ENCODE measurements at places on chromosomes 16 and 17.

GRCh38 chr16:2686912-2687507, 4.7 kb downstream of the KCTD5 start:
- no peak for DNase-seq

DNA sequence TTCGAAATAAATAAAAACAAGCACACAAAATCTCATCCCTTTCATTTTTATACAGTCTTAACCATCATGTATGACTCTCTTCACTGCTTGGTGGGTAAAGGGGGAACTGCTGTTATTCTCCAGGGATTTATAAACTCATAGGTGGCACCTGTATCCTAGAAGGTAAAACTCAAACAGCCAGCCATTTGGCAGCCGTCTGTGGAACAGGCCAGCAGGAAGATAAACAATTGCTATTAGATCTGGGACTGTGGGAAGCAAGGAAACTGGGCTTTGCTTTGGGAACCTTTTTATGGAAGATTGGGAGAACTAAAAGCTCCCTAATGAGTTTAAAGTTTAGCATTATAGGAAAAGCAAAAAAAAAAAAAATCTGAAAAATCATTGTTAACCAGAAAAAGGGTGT, 126.0 kb downstream of the TANGO6 start:
- no peak for DNase-seq

GRCh38 chr16:79815049-79815448, 214.5 kb upstream of the MAF start:
- DNase-seq: no peak

DNA sequence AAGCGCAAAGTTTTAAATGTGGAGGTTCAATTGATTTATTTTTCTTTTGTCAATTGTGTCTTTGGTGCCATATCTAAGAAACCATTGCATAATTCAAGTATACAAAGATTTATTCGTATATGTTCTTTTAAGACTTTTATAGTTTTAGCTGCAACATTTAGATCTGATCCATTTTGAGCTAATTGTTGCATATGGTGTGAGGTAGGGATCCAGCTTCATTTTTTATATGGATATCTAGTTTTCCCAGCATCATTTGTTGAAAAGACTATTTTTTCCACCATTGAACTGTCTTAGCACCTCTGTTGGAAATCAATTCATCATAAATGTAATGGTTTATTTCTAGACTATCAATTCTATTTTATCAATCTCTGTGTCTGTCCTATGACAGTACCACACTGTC, 2.1 kb upstream of the CCR7 start:
- DNase-seq: no peak

DNA sequence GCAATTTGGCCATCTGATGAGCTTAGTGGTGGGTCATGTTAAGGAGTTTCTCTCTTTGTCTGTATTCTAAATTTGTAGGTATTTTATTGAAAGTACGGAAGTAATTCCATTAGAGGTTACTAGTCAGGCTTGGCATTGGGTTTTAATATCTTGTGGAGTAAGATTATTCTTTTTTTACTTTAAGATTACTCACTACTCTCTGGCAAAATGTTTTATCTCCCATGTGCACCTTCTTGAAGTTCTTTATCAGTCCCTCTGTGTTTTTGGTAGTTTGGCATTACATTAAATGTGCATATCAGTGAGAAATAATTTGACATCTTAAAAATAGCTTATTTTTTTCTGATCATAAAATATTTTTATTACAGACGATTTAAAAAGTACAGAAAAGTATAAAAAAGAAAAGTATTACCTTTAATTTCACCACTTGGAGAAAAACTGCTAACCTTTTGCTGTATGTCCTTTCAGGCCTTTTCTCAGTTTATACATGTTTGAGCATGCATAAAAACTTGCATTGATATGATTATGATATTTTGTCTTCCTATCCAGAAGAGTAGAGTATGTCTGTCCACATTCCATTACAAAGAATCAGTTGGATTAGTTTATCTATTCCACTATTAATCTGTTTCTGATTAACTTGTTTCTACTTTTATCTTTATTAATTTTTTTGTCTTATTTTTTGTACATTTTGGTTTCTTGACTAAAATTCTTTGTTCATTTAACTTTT, 198.3 kb downstream of the SPECC1 start:
- no peak for DNase-seq

DNA sequence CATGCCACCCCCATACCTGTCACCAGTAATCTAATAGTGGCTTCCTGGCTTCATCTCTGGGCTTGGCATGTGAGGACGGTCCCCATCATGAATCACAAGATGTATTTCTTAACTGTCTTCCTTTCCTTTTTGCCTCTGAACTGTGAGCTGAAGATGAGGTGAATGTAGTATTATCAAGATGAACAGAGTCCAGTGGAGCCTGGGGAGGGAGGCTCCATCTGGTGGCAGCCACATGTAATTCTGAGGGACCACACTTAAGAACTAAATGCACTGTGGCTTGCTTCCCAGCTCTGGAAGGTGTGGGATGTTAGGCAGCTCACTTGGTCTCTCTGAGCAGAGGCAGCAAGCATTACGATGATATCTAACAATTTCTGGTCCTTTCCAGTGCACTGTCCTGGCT, 354.9 kb upstream of the ASIC2 start:
- no peak for DNase-seq

DNA sequence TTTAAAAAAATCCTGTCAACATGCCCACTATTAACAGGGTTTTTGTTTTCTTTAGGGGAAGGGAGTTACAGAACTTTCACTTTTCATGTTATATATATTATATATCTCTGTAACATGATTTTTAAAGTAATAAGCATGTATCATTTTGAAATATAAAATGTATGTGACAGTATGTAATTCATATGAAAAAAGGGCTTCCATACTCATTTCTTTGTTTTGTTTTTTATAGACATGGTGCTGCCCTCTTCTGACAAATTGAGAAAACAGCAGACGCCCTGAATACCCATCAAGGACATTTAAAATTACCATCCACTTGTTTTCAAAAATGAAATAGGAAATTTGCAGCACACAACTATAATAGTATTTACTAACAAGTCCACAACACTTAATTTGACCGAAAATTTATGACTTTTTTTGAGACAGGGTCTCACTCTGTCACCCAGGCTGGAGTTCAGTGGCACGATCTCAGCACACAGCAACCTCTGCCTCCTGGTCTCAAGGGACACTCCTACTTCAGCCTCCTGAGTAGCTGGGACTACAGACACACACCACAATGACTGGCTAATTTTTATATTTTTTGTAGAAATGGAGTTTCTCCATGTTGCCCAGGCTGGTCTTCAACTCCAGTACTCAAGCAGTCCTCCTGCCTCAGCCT, 30.4 kb downstream of the CFDP1 start:
- no peak for DNase-seq

DNA sequence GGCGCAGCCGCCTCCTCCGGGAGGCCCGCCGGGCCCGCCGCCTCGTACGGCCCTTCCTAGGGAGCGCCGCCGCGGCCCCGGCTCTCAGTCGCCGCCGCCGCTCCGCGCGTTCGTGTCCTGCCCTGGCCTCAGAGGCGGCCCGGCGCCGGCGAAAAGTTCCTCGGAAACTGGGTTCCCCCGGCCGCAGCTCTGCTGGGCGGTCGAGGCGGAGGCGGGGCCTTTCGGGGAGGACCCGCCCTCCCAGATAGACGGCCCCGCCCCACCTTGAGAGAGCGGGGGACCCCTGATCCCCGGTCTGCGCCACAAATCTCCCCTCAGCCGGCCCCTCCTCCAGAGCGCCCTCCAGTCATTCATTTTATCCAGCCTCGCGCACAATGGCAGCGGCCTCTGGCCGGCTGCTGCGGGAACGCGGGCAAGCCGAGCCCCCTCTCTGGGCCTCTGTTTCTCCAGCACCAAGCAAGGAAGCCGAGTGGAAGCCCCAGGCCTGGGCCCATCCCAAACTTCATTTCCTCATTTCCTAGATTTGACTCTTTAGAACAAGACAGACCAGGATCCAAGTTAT, at the start of gene SREBF1:
Gene SREBF1 (minus strand): TSS at position 169 of the 562 bp plus-strand sequence. CDS start 169 bp downstream, outside the sequence.
- peak; percentile 62 for DNase-seq

DNA sequence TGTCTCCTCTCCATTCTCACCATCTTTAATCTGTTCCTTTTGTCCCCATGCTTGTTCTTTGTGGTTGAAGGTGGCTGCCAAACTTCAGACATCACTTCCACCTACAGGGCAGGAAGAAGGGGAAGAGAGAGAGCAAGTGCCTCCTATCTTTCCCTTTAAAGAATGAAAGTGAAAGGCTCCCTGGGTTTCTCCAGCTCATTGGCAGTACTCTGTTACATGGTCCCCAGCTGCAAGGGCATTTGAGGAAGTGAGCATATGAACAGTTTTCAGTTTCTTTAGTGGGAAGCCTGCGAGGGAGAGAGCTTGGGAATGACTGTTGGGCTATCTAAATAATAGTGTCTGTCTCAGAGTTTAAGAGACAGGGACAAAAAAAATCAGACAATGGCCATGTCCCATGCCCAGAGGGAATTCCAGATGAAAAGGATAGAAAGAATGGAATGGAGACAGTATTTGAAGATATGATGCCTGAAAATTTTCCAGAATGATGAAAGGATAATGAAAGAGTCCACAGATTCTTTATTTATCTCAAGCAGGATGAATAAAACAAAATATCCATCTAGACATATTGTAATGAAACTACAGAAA, 159.9 kb downstream of the LGALS9B start:
- DNase-seq: no peak

DNA sequence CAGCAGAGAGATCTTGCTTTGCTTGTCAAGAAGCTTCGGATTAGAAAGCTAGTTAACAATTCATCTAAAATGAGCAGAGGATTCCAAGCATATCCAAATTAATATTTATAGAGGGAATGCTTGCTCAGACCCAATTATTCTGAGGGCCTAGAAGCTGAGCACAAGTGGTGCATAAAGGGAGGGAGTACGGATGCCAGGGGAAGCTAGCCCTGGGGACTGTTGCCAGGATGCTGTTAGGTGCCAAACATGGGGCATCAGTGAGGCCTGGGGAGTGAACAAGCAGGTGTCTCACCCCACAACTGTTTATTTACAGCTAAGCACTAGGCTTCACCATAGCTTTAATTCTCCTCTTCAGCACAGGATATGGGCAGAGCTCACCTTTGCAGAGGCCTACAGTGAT, 684.1 kb upstream of the C16orf82 start:
- peak; percentile 11 for DNase-seq

DNA sequence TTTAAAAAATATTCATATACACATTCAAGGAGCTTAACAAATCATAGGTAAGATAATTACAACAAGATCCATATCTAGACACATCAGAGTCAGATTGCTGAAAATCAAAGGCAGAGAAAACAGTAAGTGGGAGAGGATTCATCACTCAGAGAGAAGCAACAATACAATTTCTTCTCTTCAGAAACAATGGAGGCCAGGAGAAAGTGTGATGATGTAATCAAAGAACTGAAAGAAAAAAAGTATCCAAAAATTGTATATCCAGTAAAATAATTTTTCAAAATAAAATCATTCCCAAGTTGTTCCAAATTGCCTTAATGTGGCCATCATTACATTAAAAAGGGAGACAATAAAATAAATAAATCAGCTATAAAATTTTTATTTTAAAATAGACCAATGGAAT, 17.7 kb upstream of the ABCA6 start:
- no peak for DNase-seq

GRCh38 chr16:87723226-87723623, 42.6 kb downstream of the KLHDC4 start:
- DNase-seq: peak; percentile 89

DNA sequence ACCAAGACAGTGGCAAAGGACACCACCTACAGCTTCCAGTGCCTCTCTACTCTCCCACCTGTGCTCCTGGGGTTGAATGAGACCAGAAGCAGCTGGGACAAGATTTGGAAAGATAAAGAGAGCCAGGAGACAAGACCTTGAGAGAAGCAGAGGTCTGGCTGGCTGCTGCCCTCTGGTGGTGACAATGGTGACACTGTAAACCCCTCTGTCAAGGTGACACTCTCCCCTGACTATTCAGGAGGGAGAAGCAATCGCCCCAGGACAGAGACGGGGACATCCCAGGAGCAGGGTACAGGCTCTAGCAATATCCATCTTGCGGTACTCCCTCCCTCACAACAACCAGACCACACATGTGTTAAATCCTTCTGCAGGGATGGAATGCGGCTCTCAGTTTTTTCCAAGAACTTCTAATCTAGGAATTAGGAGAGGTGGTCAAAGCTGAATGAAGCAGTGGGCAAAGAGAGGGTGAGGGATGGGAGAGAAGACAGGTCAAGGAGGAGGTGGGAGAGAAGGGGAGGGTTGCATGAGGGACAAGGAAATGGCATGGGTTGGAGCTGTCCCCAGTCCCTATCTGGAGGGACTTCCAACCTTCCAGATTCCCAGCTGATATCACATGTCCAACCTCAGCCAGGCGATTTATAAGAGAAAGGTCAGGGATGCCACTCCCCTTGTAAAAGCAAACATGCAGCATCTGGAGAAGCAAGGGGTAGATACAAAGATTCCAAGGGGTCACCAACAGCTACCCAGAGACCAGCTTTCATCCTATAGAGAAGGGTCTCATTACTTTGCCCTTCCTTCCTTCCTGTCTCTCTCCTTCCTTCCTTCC, 2.9 kb downstream of the PHOSPHO1 start:
- peak; percentile 40 for DNase-seq

GRCh38 chr16:70651524-70651923, 5.2 kb downstream of the IL34 start:
- DNase-seq: no peak

- DNase-seq: no peak
These were observed 104.8 kb downstream of the MGAT5B start for GRCh38 chr17:76973040-76973439.

- peak; percentile 27 for DNase-seq
These were observed 1.5 kb downstream of the NTN1 start for GRCh38 chr17:9022573-9023391.

- no peak for DNase-seq
These were observed 3.8 kb upstream of the PRSS33 start for GRCh38 chr16:2791174-2791573.

DNA sequence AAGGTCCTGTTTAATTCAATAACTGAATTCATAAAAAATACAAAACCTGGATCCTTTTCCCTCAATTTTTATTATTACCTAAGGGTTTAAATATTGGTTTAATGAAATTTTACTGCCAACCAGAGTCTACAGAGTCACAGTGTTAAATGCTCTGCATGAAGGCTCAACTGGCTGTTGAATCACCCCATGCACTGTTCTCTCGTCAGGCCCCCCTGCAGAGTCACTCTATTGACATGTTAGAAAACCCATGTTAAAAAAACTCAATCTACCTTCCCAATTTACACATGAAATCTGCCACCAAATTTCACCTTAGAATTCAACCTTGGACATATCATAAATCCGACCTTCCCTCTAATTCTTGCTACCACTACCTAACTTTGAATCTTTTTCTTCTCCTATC, 43.3 kb upstream of the ULK2 start:
- no peak for DNase-seq

DNA sequence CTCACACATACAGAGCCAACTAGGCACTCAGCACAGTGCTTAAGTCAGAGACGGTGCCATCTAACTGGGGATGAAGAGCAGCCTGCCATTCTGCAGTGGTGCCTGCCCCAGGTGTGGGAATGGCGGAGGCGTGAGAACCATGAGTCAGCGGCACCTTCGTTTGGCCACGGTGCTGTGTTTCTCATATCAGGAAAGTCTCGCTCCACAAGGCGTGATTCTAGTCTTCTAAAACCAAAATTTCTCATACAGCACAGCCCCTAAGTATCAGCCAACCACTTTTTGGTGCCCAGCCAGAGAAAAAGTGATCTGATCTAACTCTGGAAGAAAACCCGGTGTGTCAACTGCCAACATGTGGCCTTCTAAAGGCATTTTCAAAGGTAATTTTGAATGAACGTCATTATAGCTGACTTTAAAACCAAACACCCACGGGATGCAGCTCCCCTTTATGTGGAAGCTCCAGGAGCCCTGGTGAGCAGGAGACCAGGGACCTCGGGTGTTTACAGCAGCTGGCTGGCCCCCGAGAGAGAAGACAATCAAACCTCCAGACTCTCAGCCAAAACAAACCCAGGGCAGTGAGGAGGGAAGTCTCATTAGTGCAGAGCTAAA, 54.6 kb downstream of the ABCC12 start:
- no peak for DNase-seq

All from NCI-H1105 (cell line).